ENCODE measurements at places on chromosomes 7 and 10. TPM values are rescaled to one million over a fixed set of nuclear protein-coding genes. Genes with fewer than 3 reads are reported as not detected.

The UBE2H gene
- total RNA-seq = 87.2 TPM

The UCN3 gene
- not detected for total RNA-seq

The CUL2 gene
- total RNA-seq = 26.9 TPM

The IL15RA gene
- 15.7 TPM for total RNA-seq

The ERLIN1 gene
- total RNA-seq = 62.6 TPM

The HOXA1 gene
- total RNA-seq = 0.68 TPM

The PRLHR gene
- not detected for total RNA-seq

The SFTPA1 gene
- not detected for total RNA-seq

The ERVW-1 gene
- not detected for total RNA-seq

The SKIDA1 gene
- total RNA-seq = 2.6 TPM

The CLRN3 gene
- total RNA-seq = 0.19 TPM

The LIPF gene
- total RNA-seq = not detected

The AOAH gene
- total RNA-seq = not detected

The DGKI gene
- total RNA-seq = 3.9 TPM

The ITPRID1 gene
- not detected for total RNA-seq

The RINT1 gene
- total RNA-seq = 18.4 TPM

The ENTPD7 gene
- 25.2 TPM for total RNA-seq

The SPDYE9 gene
- total RNA-seq = not detected

The ASZ1 gene
- not detected for total RNA-seq

The KCND2 gene
- total RNA-seq = 0.17 TPM

The GIMAP1 gene
- 28.2 TPM for total RNA-seq

The ANKRD30A gene
- total RNA-seq = not detected

The AKR1C8 gene
- not detected for total RNA-seq

Measured in dermis blood vessel endothelial cell (primary cell).